A549 treated with CORT108297 at 1 μM for 4 hours (cell line): ENCODE measurements at places on chromosomes 1 and 21. TPM values are rescaled to one million over a fixed set of nuclear protein-coding genes. Genes with fewer than 3 reads are reported as not detected.

The MTF1 gene
- total RNA-seq, result 3.9 to 5.4 TPM (median 4.2 TPM) in 5 replicates

The KIF21B gene
- 1.5 to 3.3 TPM (median 2.5 TPM) in 5 replicates for total RNA-seq

The LCE6A gene
- not detected in 5 replicates for total RNA-seq

The LCE3D gene
- total RNA-seq, result 0.44 to 1.3 TPM (median 0.64 TPM) in 5 replicates

The RIIAD1 gene
- total RNA-seq, result 0.27 TPM in 1 of 5 replicates, not detected in the others
